ENCODE measurements at places on chromosomes 1 and 21.

DNA sequence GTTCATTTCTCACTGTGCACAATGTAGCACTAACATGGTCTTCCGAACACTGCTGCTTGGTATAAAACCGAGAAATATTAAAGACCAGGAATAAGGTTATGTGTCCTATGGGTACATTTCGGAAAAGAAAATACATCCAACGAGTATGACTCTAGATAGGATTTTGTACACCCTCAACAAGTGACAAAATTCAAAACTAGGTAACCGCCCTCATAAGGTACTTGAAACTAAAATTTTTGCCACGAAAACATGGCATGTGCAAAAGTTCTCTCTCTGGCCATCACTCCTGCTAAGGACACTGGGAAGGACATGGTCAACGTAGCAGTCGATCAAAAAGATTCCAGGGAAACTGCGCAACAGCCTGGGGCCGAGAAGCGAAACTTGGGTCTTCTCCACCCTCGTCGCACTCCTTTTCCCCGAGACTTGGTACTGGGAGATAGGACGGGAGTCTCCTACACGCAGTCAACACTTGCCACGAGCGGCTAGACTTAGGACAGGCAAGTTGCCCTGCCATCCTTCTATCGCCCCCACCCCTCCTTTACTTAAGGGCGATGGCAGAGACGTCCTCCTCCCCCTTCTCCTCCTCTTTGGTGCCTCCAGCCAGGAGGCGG lies 338 bp upstream of the TOR1AIP1 start:
- DNase-seq = peak; percentile 90

GRCh38 chr1:81666586-81666985 lies 134.1 kb upstream of the ADGRL2 start:
- DNase-seq = no peak

- DNase-seq = no peak
These were observed 431.5 kb upstream of the CHRM3 start for GRCh38 chr1:238954865-238955264.

DNA sequence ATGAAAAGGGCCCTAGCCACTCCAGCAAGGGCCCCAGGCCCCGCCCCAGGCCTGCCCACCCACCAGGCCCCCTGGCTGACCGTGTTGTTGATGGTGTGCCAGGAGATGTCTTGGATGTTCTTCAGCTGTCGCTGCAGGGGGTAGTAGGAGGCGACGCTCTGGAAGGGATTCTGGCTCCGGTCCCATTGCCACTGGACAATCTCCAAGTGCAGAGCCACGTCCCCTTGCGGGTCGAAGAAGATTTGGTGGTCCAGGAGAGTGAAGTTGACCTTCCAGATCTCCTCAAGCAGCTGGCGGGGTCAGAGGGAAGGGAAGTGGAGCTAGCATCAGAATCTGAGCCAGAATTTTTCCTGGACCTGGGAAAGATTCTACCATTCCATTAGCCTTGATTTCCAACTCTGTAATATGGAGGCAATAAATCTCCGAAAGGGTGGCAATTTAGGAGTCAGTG lies 10.2 kb downstream of the TAS1R2 start:
- DNase-seq = no peak

GRCh38 chr1:169696273-169697100 lies 14.9 kb downstream of the SELL start:
- no peak for DNase-seq

DNA sequence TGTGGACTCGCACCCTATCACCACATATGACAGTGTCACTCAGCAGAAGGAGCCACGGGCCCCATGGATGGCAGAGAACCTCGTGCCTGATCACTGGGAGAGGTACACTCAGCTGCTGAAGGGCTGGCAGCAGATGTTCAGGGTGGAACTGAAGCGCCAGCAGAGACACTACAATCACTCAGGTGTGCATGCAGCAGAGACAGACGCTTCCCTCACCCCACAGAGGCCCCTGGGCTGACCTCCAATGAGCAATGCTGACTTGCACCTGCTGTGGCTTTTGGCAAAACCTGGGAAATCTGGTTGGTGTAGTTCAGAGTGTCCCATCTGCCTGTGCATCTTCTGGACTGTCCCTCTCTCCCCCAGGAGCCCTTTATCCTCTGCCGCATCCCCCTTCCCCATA lies 51.9 kb downstream of the KIAA1614 start:
- DNase-seq = no peak

DNA sequence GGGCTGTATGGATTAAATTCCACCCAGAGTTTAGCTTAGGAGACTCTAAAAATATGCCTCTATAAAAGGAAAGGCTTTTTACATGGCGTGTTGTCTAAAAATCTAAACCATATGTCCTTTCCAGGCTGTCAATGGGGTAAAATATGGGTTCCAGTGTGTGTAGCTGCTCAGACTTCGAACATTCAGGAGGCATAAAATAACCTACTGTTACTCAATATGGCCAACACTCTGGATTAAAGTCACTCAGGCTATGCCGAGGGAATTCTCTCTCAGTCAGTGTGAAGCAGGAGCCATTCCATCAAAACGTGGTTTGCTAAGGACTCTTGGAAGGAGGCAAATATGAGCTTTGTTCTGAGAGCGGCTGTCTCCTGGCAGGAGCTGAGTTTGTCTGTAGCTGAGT lies 135.3 kb downstream of the RUNX1 start:
- no peak for DNase-seq

DNA sequence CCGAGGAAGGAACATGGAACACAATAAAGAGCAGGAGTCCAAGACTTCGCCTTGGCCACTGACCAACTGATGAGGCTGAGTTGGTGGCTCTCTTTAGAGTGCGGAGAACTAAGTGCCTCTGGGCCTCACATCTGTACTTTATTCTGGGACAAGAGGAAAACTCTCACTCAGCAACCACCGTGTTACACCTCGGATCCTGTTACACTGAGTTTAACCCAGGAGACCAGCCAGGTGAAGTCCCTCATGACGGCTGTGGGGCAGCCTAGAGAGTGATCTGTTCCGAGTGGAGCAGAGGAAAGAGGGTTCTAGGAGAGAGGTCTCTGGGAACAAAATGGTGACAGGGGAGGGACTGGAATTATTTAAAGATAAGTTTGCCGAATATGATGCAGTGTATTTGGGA lies 33.5 kb upstream of the AGL start:
- no peak for DNase-seq

- DNase-seq = no peak
These were observed 149.7 kb downstream of the PGBD5 start for GRCh38 chr1:230276401-230276800.

DNA sequence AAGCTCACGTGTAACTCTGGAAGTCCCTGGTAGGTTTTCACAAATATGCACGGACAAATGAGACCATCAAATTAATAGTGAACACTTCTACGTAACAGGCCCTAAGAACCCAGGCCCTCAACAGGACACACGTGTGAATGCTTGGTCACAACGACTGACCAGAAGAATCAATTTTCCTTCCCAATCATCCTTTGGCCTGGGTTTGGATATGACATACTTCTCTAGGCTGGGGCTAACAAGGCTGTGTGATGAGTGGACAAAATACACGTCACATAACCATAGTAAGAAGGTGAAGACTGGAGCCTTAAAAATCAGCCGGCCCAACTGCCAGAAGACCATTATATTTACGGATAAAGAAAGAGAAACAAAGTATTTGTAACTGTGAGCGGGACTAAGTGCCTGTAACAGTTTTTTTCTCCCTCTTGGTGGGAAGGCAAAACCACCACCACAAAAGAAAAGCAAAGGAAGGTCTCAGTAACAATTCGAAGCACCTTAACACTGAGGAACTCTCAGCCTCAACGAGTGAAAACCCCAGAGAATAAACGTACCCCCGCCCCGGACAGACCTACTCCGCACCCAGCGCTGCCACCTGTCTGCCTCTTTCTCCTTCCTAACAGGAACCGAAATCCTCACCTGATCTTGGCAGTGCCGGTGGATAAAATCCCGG lies 450 bp downstream of the SDE2 start:
- no peak for DNase-seq

DNA sequence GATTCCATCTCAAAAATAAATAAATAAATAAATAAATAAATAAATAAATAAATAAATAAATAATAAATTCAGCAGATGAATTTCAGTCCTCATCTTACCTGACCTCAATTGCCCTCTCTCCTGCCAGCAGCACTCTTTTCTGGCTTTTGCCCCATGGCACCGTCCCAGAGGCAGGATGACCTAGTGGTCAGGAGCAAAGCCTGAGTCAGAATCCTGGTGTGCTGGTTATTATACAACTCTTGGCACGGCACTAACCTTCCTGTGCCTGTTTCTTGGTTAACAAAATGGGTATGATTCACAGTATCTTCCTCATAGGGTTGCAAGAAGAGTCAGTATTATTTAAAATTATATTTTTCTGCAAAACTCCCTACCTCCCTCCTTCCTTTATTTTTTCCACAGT lies 43.0 kb downstream of the NKAIN1 start:
- no peak for DNase-seq

DNA sequence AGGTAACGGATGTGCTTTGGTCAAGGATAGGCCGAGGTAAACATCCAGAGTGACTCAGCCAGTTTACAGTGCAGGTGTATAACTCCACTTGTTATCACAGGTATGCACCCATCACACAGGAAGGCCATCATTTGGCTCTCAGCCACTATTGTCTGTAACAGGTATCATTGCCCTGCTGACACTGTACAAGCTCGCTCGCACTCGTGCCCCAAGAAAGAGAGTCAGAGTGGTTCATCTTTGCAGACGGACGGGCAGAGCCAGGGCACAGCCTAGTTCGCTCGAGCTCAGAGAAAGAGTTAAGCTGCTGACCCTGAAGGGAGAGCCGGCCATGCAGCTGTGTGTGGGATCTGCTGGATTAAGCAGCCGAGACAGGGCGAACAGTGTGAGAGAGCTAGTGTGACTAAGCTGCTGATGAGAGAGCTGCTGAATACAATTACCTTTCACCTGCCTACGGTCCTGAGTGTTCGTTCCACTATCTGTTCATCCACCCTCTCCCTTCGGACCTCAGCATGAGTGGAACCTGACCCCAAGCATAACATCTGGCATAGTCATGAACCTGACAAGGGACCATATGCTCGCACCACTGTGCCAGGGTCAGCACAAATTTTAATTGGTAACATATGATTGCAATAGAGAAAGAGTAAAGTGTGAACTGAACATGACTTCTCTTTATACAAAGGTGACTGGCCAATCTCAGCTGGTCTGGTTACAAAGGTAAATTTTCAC lies 27.0 kb upstream of the LYPD8 start:
- no peak for DNase-seq

DNA sequence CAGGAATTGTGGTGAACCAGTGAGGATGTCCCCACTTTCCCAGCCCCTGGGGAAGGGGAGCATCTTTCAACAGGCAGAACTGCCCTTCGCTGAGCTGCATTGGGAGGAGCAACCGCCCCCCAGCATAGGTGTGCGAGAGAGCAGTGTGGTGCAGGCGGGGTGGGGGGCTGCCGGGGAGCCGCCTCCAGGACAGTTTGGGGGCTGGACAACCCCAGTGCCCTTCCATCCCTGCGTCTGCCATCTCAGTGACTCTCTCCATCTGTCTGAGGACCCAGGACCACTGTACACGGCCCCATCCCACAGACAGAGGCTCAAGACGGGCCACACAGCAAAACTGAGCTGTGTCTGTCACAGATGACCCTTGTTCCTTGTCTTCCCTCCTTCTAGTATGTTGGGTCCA lies 14.2 kb downstream of the PODN start:
- no peak for DNase-seq

DNA sequence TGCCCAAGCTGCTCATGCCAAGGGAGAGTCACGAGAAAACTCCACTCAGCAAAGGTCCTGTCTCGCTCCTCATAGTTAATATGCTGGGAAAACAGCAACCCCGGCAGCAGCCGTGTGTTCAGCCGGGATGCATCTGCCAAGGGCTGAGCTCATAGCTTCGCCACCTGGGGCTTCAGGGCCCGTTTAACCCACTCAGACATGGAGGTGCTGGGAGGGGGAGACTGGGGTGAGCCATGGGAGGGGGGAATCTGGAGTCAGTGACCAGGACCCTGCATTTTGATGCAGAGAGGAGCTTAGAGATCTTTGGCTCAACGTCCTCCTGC lies 283.4 kb downstream of the PTPRU start:
- peak; percentile 40 for DNase-seq

- DNase-seq = no peak
These were observed 14.3 kb upstream of the DR1 start for GRCh38 chr1:93331412-93331811.

DNA sequence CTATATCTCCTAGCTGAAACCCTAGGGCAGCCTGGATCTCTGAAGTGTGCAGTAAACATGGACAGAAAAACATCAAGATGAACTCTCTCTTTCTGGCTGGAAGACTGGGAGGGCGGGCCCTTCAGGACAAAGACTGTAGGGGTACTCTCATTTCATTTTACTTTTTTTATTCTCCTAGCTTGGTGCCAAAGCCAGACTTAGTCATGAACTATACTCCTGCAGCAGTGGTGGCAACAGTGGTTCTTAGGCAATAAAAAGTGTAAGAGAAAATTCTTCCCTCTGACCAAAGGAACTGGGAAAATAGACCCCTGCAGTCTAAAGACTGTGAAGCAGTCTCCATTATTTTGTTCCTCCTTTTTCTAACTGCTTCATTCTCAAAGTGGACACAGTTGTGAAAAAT lies 213.8 kb upstream of the JUN start:
- DNase-seq = no peak

GRCh38 chr1:93340090-93340489 lies 5.6 kb upstream of the DR1 start:
- DNase-seq = no peak

DNA sequence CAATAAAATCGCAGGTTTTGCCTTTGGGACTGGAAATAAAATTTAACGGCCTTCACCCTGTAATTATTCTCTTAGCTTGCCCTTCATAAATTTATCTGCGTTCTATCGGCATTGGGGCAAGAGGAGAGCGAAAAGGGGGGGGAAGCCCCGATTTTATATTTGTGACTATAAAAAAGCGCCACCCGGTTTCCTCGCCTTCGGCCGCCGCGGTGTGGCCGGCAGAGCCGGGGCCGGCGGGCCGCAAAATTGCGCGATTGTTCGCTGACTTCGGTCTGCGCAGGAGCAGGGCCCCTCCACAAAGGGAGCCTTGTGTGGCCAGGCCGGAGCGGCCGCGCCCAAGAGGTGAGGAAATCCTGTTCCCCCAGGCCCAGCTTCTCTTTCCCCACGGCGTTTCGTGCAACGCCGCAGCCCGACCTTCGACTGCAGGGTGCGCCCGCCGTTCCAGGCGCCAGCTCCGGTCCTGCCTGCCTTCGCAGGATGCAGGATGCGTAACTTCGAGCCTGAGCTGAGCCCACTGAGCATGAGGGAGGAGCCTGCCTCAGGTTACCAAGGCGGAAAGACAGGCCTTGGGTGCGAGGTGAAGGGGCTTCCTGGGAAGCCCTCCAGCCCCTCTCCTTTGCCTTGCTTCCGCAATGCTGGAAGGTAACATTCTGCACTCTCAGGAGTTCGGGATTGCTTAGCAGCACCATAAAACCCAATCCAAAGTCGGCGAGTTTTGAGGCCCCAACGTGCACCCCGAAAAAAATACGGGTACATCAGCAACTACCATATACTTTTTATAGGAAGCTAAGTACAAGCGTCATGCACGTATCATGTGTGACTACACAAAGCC lies 4.9 kb upstream of the TBX15 start:
- no peak for DNase-seq

DNA sequence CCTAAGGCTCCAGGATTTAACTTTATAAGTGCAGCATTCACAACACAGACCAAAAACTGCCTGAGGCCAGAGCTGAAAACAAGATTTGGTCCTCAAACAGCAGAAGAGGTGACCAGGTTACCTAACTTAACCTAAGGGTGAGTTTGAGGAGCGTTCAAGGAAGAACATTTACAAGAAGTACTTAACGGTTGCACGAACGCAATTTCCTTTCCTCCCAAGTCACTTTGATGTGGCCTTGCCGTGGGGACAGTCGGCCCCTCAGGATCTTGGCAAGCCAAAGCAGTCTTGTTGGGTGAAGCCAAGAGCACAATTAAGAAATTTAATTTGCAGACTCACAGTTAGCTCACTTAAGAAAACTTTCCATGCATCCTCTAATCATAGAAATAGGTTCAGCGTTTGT lies 202.6 kb upstream of the COA6 start:
- no peak for DNase-seq

GRCh38 chr21:38081708-38082107 lies 165.5 kb upstream of the KCNJ6 start:
- no peak for DNase-seq
